Effector CD4-positive, alpha-beta T cell (primary cell): ENCODE measurements at places on chromosomes 16 and 17.

- no peak for DNase-seq
These were observed 19.7 kb upstream of the SLC4A1 start for GRCh38 chr17:44287651-44288050.

DNA sequence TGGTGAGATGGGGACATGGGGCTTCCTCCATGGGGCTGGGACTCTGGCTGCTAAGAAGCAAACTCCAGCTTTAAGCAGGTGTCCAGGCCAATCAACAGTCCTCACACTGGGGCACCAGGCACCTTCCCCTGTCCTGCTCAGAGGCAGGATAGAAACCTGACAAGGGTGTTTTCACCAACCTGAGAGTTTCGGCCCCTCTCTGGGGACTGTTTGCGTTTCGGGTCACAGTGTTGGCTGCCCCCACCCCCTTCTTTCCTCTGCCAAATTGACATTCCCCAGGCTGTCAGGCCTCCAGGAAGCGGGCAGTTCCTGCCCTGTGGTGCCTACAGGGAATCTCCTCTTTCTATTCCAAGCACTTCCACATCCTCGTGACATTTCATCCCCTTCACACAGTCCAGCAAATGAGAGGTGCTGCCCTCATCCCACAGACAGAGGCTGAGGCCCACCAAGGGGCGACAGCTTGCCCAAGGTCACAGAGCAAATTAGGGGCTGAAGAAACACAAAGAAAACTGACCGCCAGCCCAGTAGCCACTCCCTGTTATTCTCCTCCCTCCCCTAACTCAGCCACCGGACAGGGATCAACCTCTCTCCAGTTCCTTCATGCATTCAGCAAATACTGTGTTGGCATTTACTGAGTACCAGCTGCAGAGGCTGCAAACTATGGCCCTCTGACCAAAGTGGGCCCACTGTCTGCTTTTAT is 38.0 kb downstream of the MMP15 start:
- no peak for DNase-seq

DNA sequence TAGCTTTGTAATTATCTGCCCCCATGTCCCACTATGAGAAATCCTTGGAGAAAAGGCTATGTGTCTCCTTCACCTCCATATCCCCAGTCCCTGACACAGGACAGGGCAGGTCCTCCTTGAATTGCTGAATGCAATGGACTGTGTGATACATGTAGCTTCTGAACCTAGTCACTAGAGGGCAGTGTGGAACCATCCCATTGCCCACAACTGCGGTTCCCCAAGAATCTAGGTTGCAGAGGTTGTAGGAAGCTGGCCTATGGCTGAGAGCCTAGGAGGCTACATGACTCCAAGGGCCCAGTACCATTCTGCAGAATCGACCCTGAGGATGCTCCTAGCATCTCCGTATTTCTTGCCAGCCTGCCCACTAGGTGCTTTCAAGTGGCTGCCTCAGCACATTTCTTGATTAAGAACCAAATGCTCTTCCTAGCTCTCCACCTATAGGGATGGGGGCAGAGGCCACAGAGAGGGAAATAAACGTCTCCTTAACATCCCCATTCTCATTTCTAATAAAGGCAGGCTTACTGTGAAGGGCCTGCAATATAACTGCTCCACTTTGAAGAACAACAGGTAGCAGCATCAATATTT is 394.0 kb downstream of the CA10 start:
- DNase-seq = no peak

DNA sequence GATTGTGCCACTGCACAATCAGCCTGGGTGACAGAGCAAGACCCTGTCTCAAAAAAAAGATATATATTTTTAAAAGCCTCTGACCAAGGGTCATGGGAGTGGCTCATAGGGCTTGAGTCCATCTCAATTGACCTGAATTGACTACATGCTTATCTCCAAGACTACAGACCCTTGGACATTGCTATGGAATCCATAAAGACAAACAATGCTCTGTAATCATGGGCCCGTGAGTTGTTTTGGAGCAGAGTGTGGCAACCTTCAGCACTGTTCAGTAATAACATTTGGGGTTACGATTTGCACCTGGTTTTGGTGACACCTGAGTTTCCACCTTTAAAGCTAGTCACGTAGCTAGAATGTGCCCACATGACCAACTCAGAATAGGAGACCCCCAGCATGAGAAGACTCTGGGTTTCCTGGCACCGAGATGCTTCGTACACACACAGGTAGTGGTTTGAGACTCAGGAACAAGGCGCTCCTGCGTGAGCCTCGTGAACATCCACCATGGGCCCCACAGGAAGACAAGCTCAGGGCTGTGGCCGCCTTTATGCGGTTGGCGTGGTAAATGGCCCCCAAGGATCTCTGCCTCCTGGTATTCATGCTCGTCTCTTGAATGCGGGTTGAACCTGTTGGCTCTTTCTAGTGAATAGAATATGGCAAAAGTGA is 66.6 kb upstream of the RPH3AL start:
- DNase-seq = no peak

DNA sequence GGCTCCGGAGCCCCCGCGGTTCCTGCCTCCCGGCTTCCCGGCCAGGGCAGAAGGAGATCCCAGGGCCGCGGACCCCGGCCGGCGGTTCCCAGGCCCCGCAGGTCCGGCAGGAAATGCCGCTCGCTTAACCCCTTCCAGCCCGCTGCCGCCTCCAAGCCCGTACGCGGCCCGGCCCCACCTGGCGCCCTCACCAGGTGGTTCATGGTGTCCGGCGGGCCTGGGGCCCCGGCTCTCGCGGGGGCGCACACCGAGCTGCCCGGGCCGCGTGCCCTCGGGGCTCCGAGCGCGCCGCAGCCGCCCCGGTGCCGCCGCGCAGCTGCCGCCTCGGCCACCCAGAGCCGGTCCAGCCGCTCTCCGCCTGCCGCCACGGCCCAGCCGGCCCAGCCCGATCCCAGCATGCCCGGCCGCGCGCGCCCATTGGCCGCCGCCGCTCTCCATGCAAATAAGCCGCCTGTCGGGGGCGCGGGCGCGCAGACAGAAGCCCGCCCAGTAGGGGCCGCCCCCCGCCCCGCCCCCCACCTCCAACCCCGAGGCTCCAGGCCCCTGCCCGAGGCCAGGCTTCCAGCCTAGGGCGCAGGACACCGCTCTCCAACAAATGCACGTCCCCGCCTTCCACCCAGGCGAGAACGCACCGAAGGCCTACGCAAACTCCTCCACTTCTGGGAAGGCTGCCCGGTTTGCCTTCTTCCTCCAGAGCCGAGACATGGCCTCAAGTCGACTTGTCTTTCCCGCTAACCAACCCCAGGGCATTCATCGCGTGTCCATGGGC is at the start of gene BCAR1:
TSS of gene BCAR1 (minus strand) at position 345 of the 769 bp plus-strand sequence. CDS start at position 203, 142 bp downstream.
- DNase-seq = no peak
